ENCODE measurements at places on chromosomes 5 and 9.

- DNase-seq: no peak
These were observed 25.2 kb downstream of the CCL28 start for GRCh38 chr5:43386960-43387362.

GRCh38 chr5:139458580-139459407 is 3.7 kb downstream of the ECSCR start:
- peak; percentile 67 for DNase-seq

DNA sequence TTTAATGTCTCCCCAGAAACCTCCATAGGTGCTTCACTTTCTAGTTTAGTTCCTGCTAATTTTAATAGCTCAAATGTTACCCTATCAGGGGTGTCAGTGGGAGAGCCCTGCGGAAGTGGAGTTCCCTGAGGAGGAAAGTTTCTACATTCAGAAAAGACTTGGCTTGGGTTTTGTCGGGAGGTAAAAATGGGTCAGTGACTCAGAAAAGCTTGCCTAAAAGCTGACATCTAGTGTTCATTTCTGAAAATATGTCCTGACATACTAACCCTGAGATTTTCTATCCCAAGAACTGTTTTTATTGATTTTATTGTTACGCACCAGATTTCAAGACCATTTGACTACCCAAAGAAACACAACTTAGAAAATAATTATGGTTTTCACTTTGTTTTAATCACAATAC is 40.9 kb upstream of the GLDC start:
- no peak for DNase-seq

DNA sequence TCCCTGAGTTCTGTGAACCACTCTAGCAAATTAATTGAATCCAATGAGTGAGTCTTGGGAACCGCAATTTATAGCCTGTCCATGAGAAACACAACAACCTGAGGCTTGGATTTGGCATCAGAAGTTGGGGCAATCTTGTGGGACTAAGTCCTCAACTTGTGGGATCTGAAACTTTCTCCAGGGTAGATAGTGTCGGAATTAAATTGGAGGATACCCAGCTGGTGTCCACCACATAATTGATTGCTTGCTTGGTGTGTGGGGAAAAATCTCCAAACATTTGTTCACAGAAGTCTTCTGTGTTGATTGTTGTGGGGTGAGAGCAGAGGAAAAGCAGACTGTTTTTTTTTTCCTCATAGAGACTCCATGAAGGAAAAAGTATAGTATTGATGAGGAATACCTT is 320.6 kb upstream of the MEF2C start:
- DNase-seq: no peak

DNA sequence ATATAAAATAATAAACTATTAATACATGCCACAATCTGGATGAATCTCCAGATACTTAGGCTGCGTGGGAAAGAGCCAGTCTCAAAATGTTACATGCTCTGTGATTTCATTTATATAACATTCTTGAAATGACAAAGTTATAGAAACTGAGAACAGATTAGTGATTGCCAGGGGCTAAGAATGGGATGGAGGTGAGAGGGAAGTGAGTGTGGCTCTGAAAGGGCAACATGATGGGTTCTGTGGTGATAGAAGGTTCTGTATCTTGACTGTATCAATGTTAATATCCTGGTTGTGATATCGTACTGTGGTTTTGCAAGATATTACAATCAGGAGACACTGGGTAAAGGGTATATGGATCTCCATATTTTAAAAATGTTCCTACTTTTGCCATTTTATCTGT is 50.7 kb downstream of the SPEF2 start:
- no peak for DNase-seq

GRCh38 chr5:18281947-18282581 is 647.8 kb downstream of the TAF11L14 start:
- DNase-seq: no peak

DNA sequence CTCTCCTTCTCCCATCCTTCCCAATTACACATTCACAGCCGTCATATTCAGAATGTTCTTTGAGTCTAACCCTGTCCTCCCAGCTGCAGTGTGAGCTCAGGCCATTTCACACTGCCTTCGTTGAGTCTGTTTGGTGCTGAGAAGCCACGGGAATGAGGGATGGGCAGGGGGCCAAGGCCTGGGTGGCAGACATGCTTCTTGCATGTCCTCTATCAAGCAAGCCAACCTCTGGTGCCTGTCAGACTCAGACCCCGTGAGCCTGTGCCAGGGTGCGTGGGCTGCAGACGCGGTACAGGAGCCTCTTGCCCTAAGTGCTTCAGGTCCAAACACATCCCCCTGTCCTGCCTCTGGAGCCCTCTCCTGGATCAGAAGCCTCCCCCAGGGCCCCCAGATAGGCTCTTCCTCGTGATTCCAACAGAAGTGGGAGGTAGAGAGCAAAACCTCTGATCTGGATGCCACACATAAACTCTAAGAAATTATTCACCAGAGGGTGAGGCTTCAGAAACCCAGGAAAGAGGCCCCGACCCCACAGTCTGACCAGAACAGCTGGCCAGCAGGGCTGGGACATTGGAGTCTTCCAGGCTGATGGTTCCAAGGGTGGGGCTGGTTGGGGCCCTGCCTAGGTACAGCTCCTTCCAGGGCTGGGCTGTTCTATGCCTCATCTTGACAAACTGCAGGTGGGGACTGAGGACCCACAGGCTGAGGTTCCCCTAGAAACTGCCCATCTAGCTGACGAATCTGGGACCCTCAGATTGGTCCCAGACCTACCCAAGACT is 46.7 kb upstream of the CDKN2AIPNL start:
- no peak for DNase-seq

GRCh38 chr5:179615203-179615602 is 8.3 kb downstream of the HNRNPH1 start:
- no peak for DNase-seq

GRCh38 chr5:3341446-3342240 is 254.0 kb upstream of the IRX1 start:
- no peak for DNase-seq

DNA sequence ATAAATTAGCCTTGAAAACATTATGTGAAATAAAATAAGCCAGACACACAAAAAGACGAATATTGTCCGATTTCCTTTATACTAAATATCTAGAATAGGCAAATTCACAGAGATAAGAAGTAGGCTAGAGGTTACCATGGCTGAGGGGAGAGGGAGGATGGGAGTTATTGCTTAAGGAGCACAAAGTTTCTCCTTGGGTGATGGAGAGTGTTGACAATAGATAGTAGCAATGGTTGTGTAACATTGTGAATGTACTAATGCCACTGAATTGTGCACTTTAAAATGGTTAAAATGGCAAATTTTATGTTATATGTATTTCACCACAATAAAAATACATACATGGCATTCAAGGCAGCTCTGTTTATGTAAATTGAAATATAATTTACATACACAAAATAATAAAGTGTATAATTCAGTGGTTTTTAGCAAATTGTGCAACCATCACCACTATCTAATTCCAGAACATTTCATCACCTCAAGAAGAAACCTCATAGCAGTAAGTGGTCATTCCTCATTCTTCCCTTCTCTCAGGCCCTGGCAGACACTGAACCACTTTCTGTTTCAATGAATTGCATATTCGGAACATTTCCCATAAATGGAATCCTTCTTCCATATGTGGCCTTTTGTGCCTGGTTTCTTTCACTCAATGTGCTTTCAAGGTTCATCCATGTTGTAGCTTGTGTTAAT is 59.2 kb downstream of the NDST1 start:
- no peak for DNase-seq

DNA sequence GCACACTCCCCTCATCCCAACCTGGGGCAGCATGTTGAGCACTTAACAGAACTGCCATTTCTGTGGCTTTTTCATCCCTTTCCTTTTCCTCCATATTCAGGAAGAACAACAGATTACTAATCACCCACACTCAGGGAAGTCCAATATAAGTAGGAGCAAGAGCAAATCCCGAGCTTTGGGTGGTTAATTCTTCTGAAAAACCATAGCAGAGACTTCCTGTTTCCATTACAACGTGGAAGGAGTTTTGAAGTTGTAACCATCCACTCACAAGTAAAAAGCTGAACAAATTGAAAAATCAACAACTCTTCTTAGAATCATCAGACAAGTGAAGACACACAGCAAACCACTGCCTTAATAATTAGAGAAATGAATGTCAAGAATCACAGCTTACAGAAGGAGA is 8.2 kb downstream of the CTSL start:
- DNase-seq: no peak

GRCh38 chr5:159101685-159102084 is 2.0 kb upstream of the EBF1 start:
- no peak for DNase-seq

All from activated T-cell treated with anti-CD3 and anti-CD28 coated beads, Interleukin-2, amount 50 U/mL, for 1 hour (primary cell).